Activated CD4-positive, alpha-beta T cell treated with anti-CD3 and anti-CD28 coated beads for 36 hours (primary cell): ENCODE measurements at places on chromosomes 7 and 10. TPM values are rescaled to one million over a fixed set of nuclear protein-coding genes. Genes with fewer than 3 reads are reported as not detected.

GRCh38 chr7:117385363-117386109, 41.8 kb downstream of the ASZ1 start:
- DNase-seq = no peak
- H3K27me3 ChIP-seq = no peaks in the 10 kb centered on the region
- no peaks in the 10 kb centered on the region for H3K36me3 ChIP-seq
- H3K27ac ChIP-seq = no peak overlapping the region
- H3K4me3 ChIP-seq = no peak overlapping the region

GRCh38 chr10:132955479-132955878, 13.1 kb upstream of the CFAP46 start:
- H3K4me3 ChIP-seq = no peak overlapping the region
- no peaks in the 10 kb centered on the region for H3K4me1 ChIP-seq
- H3K27me3 ChIP-seq = peaks cover 18% of the 10 kb centered on the region
- no peak overlapping the region for H3K27ac ChIP-seq

The KCND2 gene
- not detected for total RNA-seq

DNA sequence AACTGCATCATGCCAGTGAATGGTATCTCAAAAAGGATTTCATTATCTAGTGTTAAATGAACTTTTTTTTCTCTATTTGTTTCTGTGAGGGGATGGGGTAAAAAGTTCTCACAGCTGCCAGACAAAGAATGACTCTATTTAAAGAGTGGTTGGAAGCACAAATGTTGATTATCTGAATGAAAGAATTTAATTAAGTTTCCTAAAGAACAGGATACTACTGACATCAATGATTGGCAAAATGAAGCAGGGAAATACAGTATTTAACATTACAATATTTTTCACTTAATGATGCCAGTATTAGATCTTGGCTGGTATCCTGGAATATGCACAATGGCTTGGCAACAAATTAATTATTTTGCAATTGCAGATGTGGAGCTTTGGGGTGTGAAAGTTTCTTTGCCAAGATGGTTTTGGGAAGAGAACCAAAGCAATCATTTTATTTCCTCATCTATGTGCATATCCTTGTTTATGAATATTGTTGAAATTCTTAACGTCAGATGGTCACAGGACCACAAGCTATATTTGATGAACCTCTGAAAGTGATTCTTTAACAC, 336.8 kb downstream of the ARL4A start:
- no peaks in the 10 kb centered on the region for H3K4me1 ChIP-seq
- no peak for DNase-seq
- H3K4me3 ChIP-seq = no peak overlapping the region
- no peaks in the 10 kb centered on the region for H3K36me3 ChIP-seq

DNA sequence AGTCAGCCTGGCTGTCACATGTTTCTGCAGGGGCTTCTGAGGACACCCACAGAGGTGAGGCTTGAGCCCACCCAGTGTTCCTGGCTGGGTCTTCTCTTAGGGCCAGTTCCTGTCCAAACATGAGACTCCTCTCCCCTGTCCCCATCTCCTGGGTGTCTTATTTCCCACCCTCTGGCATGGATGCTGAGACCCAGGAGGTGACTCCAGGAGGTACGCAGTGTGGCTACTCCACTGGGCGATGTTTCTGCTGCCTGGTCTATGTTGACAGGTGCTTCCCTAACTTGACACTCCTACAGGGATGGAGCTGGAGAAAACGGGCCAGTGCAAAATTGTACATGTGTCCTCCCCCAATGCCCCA, 26.3 kb upstream of the LOXL4 start:
- peaks cover 8% of the 10 kb centered on the region for H3K27me3 ChIP-seq
- H3K27ac ChIP-seq = no peak overlapping the region
- H3K4me1 ChIP-seq = no peaks in the 10 kb centered on the region
- no peak overlapping the region for H3K4me3 ChIP-seq
- H3K36me3 ChIP-seq = no peaks in the 10 kb centered on the region
- DNase-seq = no peak

The PLXNA4 gene
- 0.09 TPM for total RNA-seq

- H3K4me1 ChIP-seq = peaks cover 57% of the 10 kb centered on the region
- peak overlapping the region; percentile 91 for H3K4me3 ChIP-seq
- peak overlapping the region; percentile 93 for H3K27ac ChIP-seq
- peak; percentile 62 for DNase-seq
Observed at GRCh38 chr10:124743191-124744101, 732 bp downstream of the FAM53B start.

GRCh38 chr10:60809157-60809556, 30.9 kb downstream of the CDK1 start:
- H3K27me3 ChIP-seq = no peaks in the 10 kb centered on the region
- no peaks in the 10 kb centered on the region for H3K36me3 ChIP-seq
- H3K4me3 ChIP-seq = no peak overlapping the region
- no peaks in the 10 kb centered on the region for H3K4me1 ChIP-seq
- no peak for DNase-seq
- no peak overlapping the region for H3K27ac ChIP-seq

GRCh38 chr10:26944261-26944882, 83.6 kb upstream of the ABI1 start:
- no peaks in the 10 kb centered on the region for H3K36me3 ChIP-seq
- H3K27ac ChIP-seq = no peak overlapping the region
- no peaks in the 10 kb centered on the region for H3K4me1 ChIP-seq
- DNase-seq = peak; percentile 21
- peaks cover 2% of the 10 kb centered on the region for H3K27me3 ChIP-seq

GRCh38 chr10:130398090-130398994, 262.2 kb downstream of the GLRX3 start:
- no peaks in the 10 kb centered on the region for H3K27me3 ChIP-seq
- H3K27ac ChIP-seq = no peak overlapping the region
- H3K36me3 ChIP-seq = no peaks in the 10 kb centered on the region
- no peaks in the 10 kb centered on the region for H3K4me1 ChIP-seq

- peak overlapping the region; percentile 44 for H3K27ac ChIP-seq
- peaks cover 33% of the 10 kb centered on the region for H3K36me3 ChIP-seq
- H3K4me3 ChIP-seq = no peak overlapping the region
- DNase-seq = no peak
Observed at GRCh38 chr7:143387156-143387975, 6.2 kb downstream of the ZYX start.

The DGKI gene
- total RNA-seq = 2.9 TPM
